ENCODE measurements at places on chromosomes 11 and 22. TPM values are rescaled to one million over a fixed set of nuclear protein-coding genes. Genes with fewer than 3 reads are reported as not detected.

The NPTXR gene
- 0.06 TPM for total RNA-seq

The VWCE gene
- 1.2 TPM for total RNA-seq

The TSSK2 gene
- total RNA-seq = not detected

The NLRP6 gene
- not detected for total RNA-seq

The CHST1 gene
- total RNA-seq = 5.8 TPM

The ANKK1 gene
- not detected for total RNA-seq

The MS4A15 gene
- total RNA-seq = not detected

The FGF3 gene
- not detected for total RNA-seq

The OR5B21 gene
- total RNA-seq = not detected

Measured in LHCN-M2 (cell line).